ENCODE measurements at places on chromosomes 4 and X. TPM values are rescaled to one million over a fixed set of nuclear protein-coding genes. Genes with fewer than 3 reads are reported as not detected.

DNA sequence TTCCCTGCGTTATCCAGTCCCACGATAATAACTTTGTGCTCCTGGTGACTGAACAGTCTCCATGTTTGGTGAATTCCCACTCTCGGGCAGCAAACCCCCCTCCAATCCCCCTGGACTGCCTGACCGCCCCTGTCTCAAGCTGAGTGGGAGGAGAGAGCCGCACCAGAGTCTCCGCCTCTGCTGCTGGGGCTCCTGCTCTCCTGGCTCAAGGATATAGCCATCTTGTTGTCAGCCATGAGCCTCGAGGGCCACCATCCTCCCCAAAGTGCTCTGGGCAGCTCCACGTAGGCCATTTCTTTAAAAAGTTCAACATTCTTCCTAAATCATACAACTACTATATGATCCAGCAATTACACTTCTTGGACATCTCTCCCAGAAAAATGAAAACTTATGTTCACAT, 49.3 kb upstream of the PGRMC1 start:
- no peaks in the 10 kb centered on the region for H3K27me3 ChIP-seq
- H3K4me3 ChIP-seq = no peak overlapping the region
- H3K36me3 ChIP-seq = no peaks in the 10 kb centered on the region
- H3K4me1 ChIP-seq = no peaks in the 10 kb centered on the region

- no peak for DNase-seq
- peaks cover 12% of the 10 kb centered on the region for H3K4me1 ChIP-seq
- H3K27ac ChIP-seq = no peak overlapping the region
- H3K27me3 ChIP-seq = no peaks in the 10 kb centered on the region
- peaks cover 3% of the 10 kb centered on the region for H3K36me3 ChIP-seq
- H3K4me3 ChIP-seq = no peak overlapping the region
These were observed 7.3 kb upstream of the IRAK1 start for GRCh38 chrX:154027022-154027402.

DNA sequence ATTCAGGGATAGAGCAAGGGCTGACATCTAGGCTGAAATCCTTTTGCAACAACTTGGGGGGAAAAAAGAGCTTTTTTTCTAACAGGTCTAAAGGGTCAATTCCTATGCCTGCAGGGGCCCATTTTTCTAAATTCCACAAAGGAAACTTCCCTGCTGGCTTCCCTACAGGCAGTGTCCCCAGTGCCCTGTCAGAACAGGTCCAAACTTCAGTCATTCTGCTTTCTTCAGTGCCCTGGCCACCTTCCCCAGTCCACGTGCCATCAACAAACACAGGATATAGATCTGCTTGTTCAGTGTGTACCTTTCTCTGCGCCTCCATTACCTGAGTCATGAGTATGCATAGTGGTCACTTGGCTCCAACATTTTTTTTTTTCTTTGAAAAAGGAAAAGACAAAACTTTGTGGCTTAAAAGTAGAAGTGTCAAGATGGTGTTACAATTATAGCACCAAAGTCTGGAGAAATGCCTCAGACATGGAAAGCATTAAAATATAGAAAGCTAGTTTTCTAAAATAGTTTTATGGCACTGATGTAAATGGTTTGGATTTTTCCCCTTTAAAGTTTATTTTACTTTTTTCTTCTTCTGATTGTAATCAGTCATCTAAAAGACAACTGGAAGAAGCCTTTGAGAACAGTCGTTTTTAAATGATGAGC, 84.0 kb upstream of the JADE1 start:
- no peaks in the 10 kb centered on the region for H3K27me3 ChIP-seq
- no peak for DNase-seq
- no peak overlapping the region for H3K27ac ChIP-seq

- H3K27ac ChIP-seq = no peak overlapping the region
- no peaks in the 10 kb centered on the region for H3K4me1 ChIP-seq
- H3K36me3 ChIP-seq = no peaks in the 10 kb centered on the region
- DNase-seq = no peak
- no peaks in the 10 kb centered on the region for H3K27me3 ChIP-seq
- no peak overlapping the region for H3K4me3 ChIP-seq
These were observed 634.6 kb upstream of the FTHL17 start for GRCh38 chrX:31706466-31706865.

The NXF2B gene
- 0.74 TPM for total RNA-seq

The SLC4A4 gene
- 286 TPM for total RNA-seq

The RPA4 gene
- total RNA-seq = 1.6 TPM

The ENOPH1 gene
- total RNA-seq = 34.2 TPM

The F8A2 gene
- not detected for total RNA-seq

All from progenitor cell of endocrine pancreas (in vitro differentiated cells).